GM23338 (cell line): ENCODE measurements at places on chromosomes 13 and 19.

GRCh38 chr19:55452749-55453346 lies 8.6 kb downstream of the ISOC2 start:
- DNase-seq = peak; percentile 95

- DNase-seq = peak; percentile 71
These were observed 1.7 kb downstream of the TGFBR3L start for GRCh38 chr19:7916103-7916954.

GRCh38 chr13:101706651-101707050 lies 254.2 kb downstream of the ITGBL1 start:
- no peak for DNase-seq

DNA sequence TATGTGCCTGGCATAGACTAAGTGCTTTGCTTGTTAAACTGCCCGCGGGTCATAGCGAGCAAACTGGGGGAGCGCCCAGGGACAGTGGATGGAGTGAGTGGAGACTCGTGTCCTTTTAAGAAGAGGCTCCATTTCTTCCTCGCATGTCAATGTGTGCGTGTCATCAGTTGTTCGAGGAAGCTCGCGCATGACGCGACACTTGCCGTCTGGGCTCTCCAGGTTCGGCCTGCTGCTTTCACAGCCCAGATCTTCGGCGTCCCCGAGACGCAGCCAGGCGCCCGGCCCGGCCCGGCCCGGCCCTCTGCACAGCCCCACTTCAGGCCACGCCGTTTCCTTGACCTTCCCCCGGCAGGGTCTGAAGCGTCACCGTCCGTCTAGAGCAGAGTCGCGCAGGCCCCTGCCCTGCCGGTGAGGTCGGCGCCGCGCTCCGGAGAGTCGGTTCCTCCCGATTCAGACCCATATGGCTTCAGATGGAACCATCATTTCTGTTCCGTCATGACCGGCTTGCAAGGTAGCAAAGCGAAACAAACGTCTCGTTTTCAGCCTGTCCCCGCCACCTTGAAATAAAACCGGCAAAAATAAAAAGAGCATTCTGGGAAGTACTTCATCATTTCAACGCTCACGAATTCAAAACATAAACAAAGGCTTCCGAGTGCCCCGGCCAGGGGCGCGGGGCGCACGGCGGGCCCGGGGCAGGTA lies 599 bp upstream of the ARHGEF7 start:
- DNase-seq = peak; percentile 68

DNA sequence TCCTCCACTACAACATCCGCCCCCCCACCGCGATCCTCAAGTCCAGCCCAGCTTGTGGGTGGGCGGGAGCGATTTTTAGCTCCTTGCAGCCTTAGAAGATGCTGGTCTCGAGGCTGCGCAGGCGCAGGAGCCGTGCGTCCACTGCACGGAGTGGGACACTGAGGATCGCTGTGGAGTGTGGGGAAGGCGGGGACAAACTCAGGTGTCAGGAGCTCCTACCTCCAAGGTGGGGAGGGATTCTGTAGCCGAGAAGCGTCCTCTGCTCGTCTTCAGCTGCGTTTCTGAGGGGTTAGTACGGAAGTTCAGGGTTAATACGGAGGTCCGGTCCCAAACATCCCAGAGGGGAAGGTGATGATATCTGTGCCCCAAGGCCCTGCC lies at the start of gene RTBDN:
Gene RTBDN (minus strand): TSS at position 14 of the 378 bp plus-strand sequence. CDS start 4,600 bp downstream, outside the sequence.
- peak; percentile 71 for DNase-seq

GRCh38 chr19:42074513-42075363 lies 1.2 kb upstream of the ZNF574 start:
- peak; percentile 50 for DNase-seq

- DNase-seq = no peak
These were observed 776.4 kb upstream of the ATXN8OS start for GRCh38 chr13:69331245-69331644.

- DNase-seq = no peak
These were observed 2312.6 kb downstream of the PCDH9 start for GRCh38 chr13:64917566-64917965.

- DNase-seq = peak; percentile 98
These were observed at the start of gene ZNF766 for GRCh38 chr19:52269338-52270261. ZNF766 (plus strand) TSS chr19:52269587; CDS start chr19:52269614, 27 bp downstream.

DNA sequence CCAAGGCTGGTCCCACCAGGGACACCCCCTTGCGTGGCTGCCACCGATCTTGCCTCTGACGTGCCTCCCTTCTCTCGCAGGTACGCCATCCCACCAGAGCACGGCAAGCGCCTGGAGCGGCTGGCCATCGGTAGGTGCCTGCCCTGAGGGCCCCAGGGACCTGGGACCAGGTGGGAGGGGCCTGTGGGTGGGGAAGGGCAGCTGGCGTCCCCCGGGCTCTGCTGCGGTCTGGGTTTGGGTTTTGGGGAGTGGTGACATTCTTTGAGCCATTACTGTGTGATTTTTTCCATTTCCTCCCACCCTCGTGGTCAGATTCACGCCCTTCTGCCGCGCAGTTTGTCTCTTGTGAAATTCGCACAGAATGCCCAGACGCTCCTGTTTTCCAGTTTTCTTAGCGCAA lies 102.0 kb downstream of the KDM4B start:
- DNase-seq = no peak

- no peak for DNase-seq
These were observed 8.1 kb downstream of the CNOT3 start for GRCh38 chr19:54145541-54146158.

GRCh38 chr19:47095476-47096099 lies 18.0 kb downstream of the ZC3H4 start:
- DNase-seq = peak; percentile 41

GRCh38 chr19:1410136-1410786 lies 2.9 kb downstream of the DAZAP1 start:
- DNase-seq = no peak

DNA sequence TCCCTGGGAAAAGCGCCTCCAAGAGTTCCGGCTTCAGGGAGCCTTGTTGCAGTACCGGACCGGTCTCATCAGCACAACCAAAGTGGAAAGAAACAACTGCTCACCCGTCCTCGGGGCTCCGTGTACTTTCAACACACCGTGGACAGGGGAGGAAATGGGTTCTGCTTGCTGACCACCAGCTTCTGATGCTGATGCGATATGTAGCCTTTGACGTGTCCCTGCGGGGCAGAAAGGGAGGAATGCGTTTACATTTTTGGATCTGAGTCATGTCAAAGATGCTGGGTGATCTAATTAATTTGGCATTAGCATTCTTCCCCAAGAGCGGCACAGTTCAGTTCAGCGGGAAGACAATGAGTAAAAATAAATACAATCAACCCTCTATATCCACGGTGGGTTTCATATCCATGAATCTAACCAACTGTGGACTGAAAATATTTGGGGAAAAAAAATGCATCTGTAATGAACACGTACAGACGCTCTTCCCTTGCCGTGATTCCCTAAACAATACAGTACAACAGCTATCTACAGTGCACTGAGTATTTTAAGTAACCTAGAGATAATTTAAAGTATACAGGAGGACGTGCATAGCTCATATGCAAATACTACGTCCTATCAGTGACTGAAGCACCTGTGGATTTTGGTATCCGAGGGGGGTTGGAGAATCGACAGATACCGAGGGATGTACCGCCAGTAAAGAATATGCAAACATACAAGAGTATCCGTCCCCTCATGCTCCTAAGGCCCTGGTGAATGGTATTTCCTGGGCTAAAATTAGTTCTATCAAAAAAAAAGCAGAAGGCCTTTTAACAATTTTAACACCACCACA lies 19.8 kb downstream of the PROZ start:
- DNase-seq = no peak

DNA sequence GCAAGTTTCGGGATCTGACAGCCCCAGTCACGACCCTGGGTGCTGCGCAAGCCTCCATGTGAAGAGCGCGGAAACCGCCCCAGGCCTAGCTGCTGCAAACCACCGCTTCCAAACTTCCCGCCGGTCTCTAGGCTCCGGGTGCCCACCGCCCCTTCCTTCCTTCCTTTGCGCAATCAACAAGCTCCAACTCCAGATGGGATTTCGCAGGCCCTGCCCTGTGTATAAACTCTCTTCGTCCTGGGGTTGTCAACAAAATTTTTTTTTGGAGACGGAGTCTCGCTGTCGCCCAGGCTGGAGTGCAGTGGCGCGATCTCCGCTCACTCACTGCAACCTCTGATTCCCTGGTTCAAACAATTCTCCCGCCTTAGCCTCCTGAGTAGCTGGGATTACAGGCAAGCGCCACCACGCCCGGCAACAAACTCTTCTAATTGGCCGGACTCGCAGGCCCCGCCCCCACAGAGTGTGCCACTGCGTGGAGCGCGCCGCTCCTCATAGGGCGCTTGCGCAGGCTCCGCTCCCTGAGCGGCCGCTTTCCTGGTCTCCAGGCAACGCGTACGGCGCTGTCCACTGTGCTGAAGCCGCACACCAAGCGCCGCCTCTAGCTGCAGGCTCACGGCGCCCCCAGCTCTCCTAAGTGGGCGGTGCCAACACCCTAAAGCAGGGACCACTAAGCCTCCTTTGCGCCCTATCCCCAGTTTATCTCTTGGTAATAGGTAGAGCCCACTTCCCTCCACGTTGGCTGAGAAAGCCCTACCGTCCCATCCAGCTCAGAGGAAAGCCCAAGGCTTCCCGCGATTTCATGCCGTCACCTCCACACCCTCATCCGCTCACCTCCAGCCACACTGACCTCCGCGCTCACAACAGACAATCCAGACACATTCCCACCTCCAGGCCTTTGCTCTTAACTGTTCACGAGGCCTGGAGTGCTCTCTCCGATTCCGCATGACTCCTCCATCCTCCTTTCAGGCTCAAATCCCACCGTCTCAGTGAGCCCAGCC lies 5.5 kb upstream of the QTRT1 start:
- peak; percentile 99 for DNase-seq

DNA sequence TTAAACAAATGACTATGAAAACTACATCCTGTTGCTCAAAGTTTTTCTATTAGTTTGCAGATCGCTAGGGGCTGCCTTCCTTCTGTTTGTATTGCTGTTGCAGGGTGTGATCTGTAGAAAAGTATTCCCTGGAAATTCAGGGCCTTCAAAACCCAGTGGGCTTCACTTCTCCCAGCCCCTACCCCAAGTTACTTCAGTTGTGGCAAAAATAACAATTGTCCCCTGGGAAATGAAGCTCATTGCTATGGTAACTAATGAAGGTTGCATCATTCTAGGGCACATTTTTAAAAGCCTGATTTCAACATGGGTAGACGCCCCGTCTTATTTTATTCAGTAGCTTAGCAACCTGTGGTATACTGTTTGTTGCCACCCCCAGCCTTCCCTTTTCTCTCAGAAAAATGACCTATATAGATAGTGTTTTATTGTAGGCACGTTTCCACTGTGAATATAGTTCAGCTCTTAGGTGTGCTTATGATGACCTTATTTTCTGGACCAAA lies 60.9 kb downstream of the WDFY2 start:
- peak; percentile 65 for DNase-seq

- DNase-seq = no peak
These were observed 7.5 kb upstream of the SLC39A3 start for GRCh38 chr19:2747349-2747748.

DNA sequence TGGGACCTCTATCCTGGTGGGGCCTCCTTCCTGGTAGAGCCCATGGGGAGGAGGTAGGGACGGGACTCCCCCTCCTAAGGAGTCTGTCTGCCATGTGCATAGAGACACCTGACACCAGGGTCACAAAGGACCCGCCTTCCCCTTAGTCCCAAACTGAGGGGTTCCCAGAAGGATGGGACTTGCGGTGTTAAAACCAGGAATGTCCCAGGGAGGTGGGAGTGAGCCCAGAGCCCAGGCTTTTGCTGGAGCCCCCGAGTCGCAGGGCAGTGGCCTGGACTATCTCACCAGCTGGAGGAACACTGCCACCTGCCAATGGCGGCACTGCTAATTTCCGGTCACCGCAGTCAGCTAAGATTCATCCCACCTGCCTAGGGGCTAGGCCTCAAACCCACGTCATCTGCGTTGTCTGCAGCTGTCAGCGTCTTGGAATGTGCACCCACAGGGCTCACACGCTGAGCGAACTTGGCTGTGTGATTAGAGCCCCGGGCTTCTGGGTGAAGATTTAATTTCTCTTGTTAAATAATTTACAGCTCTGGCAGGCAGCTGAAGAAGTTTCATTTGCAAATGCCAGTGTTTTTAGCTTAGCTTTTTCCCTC lies 31.9 kb upstream of the ATP11A start:
- DNase-seq = no peak

DNA sequence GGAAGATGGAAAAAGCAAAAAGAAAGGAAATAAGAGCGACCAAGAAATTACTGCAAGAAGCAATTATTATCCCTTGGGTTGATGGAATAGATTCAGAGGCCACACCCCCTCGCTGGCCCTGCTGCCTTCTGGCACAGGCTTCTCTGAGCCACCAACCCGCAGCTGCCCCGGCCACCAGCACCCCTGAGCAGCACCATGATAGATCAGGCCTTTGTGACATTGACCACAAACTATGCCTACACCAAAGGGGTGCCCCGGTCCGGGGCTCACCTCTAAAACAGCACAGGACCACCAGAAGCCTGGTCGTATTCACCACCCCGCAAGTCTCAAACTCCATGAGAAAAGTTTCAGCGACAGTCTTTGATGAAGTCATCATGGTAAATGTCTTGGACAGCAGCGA lies 1059.3 kb downstream of the SLITRK1 start:
- no peak for DNase-seq

- no peak for DNase-seq
These were observed 49.0 kb downstream of the ZAR1L start for GRCh38 chr13:32266130-32266529.

DNA sequence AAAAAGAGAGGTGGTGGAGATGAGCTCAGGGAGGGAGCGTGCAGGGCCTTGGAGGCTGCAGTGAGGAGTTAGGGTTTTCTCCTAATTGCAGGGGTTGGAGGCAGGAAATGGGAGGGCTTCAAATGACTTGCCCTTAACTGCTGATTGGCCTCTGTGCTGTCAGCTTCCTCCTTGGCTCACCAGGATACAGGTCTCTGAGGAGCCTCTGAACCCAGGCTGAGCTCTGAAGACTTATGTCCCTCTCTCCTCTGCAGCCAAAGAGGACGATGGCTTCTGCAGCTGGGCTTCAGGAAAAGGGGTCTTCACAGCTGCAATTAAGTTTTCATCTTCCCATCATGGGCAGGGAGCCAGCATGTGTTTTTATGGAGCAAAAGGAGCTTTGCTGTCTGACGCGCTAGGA lies 6.7 kb upstream of the RANBP3 start:
- no peak for DNase-seq

DNA sequence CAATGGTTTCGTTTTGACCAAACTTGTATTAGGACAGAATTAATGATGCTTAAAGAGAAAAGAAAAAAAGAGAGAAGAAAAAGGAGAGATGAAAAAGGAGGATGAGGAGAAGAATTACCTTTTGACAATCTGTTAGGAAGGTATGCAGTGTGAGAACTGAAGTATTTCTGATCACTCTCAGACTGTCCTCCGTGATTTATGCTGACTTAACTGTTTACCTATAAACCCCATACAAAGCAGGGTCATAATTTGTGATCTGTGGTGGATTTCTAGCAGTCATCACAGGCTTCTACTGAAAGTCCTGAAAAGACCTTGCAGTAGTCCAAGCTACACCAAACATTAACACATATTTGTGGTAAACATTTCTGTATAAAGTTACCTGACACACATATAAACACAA lies 93.9 kb downstream of the PCDH17 start:
- no peak for DNase-seq

GRCh38 chr13:50448535-50448998 lies 394.9 kb downstream of the DLEU7 start:
- DNase-seq = no peak

DNA sequence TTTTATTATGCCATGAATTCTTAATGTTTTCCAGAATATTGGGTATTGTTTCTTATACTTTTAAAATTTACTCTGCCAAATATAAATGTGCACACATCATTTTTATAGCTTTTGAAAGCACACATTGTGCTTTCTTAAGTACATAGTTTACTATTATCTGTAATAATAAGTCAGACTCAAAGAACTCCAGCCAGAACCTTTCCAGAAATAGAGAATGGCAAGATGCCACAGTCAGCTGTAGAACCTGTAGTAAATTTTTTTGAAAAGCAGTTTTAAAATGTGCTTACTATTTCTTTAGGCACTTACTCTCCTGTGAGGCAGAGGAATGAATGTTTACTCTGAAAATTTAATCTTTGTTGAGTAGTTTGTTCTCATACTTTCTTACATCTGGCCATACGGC lies 1287.1 kb downstream of the PCDH9 start:
- DNase-seq = no peak
